Effector memory CD4-positive, alpha-beta T cell (primary cell): ENCODE measurements at places on chromosomes 1 and 21.

- DNase-seq, result no peak
Observed at GRCh38 chr1:63601061-63601460, 7.8 kb downstream of the PGM1 start.

DNA sequence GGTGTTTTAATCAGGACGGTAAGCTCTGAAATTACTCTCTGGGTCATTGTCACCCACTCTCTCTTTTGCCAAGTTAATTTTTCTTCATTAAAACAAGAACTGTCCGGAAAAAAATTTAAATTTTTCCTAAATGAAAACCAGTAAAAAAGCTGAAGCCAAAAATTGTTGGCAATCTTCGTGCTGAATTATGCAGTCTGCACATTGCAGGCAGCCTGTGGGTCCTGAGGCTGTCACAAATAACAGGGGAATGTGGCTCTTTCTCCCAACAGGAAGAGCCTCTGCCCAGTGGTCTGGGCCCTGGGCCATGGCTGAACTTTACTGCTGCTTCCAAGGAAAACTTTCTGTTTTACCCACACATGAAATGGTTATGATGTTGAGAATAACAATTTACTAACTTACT, 153.9 kb upstream of the SPAG17 start:
- no peak for DNase-seq

- no peak for DNase-seq
Observed at GRCh38 chr1:219505886-219506285, 107.0 kb downstream of the ZC3H11B start.

GRCh38 chr1:57250021-57250420, 173.8 kb downstream of the DAB1 start:
- DNase-seq, result no peak

DNA sequence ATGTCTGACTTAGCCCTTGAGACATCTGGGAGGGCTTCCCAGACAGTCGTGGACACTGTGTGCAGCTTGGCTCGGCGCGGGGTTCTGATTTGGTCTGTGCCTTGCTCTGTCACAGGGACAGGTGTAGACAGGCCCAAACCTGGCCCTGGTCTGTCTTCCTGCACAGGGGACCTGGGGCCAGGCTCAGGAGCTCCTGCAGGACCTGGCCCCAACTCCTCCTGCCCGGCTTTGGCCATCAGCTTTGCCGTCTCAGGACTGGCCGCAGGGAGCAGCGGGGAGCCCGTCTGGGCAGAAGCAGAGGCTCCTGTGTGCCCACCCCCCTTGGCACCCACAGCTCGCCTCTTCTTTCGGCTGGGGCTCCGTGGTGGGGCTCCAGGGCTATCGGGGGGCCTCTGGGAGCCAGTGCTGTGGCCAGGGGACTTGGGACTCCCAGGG, 1.7 kb downstream of the PERM1 start:
- DNase-seq, result no peak

- no peak for DNase-seq
Observed at GRCh38 chr1:231750818-231751362, 124.3 kb downstream of the DISC1 start.

DNA sequence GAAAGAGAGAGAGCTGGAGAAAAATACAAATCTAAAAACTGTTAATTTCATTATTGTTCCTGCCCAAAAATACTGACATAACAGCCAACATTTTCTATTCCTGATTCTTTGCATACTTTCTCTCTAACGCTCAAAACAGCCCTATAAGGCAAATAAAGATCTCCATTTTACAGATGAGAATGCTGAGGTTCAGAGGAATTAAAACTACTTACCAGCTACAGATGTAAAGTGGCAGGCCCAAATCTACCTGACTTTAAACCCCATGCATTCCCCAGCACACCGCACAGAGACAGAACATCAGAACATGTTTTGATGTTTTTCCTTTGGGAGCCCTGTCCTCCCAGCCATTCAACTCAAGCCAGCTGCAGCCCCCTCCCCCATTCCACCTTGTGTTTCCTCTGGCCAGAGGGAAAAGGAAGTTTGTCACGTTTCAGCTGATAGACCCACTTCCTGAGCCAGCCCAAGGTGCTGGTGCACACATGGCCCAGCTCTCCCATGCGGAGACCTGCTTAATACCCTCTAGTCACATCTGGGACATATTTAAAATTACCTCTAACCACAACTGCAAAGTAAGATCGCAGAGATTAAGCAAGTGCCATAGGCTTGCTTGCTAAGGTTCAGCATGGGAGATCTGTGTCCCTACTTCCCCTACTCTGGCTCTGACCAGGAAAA, 133.1 kb upstream of the NFIA start:
- DNase-seq, result no peak

DNA sequence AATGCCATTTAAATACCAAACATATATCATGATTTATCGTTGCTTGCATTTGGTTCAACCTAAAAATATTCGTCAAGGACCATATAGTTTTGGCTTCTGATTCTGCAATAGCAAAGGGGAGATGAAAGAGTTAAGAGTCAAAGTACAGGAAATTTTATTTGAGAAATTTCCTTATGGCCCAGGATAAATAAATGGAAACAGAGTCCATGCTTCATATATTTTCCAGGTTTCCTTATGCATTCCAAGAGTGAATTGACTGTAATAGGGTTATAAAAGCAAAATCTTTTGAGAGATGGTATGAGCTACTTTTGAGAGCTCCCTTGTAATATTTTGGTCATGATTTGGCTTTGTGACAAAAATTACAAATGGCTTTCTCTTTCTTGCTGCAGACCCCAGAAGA, 140.1 kb downstream of the HMCN1 start:
- DNase-seq, result no peak

DNA sequence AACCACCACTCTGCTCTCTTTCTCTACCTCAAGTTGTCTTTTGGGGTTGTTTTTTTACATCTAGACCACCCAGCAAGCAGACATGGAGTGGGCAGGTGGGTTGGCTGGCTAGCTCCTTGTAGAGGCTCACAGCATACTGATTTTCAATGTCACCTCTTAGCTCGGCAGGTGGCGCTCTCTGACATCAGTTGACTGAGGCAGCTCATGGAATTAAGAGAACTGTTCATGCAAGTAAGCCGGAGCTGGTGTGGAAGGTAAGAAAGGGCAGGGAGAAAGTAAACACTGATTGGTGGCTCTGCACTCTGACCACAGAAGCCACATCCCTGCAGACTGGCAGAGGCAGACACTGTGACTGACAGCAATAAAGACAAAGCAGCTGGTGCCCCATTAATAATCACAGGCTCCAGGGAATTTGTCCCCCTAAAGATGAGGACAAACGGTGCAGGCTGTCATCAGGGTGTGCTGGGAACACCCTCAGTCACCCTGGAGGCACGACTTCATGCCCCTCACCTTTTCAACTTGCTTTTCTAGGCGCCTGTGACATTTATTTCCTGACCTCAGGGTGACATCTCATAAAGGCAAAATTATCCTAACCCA, 226.8 kb downstream of the LMX1A start:
- DNase-seq, result no peak

DNA sequence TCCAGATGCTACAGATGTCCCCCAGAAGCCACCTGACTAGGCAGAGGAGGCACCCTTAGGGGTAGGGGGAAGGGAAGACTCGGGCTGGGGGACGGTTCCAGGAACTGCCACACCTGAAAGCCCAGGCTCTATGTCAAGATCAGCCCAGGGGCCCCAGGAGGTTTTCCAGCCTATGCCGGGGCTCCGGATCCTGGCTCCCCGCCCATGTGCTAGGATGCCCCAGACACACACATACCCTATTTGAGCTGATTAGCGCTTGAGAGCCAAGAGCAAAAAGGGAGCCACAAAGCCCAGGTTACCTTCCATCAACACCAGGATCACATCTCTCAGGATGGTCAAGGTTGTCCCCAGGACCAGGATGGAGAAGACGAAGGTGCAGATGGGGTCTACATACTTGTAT, 4.5 kb downstream of the SLC30A2 start:
- DNase-seq, result no peak

- no peak for DNase-seq
Observed at GRCh38 chr1:200399860-200400259, 10.0 kb downstream of the ZNF281 start.

DNA sequence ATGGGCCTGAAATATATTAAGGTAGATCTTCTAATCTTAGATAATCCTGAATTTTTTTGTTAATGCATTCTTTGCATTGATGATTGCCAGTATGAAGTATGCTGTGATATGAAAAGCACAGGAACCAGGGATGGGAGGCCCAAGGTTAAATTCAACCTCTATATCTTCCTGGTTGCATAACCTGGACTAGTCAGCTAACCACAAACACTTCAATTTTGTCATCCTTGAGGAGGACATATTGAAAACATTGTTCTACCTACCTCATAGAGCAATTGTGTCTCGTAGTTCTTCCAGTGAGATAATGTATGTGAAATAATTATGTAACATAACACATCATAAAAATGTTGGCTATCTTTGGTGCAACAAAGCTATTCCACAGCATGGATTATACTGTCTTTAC, 25.6 kb downstream of the PDC start:
- no peak for DNase-seq

DNA sequence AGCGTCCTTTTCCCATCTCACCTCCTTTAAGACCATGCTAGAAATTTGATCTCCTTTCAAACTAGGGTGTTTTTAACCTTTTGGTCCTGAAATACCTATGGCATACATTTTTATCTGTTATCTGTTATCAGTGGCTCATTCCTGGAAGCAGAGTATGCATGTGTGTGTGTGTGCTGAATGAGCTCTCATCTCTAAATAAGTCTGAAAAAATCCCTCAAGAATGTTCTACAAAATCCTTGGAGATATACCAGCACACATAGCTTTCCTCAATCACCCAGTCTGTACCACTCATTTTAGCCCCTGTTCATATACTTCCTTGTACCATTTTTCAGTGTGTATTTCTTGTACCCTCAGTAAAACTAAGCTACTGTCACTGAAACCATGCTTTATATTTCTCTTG, 6.0 kb upstream of the DARS2 start:
- no peak for DNase-seq

DNA sequence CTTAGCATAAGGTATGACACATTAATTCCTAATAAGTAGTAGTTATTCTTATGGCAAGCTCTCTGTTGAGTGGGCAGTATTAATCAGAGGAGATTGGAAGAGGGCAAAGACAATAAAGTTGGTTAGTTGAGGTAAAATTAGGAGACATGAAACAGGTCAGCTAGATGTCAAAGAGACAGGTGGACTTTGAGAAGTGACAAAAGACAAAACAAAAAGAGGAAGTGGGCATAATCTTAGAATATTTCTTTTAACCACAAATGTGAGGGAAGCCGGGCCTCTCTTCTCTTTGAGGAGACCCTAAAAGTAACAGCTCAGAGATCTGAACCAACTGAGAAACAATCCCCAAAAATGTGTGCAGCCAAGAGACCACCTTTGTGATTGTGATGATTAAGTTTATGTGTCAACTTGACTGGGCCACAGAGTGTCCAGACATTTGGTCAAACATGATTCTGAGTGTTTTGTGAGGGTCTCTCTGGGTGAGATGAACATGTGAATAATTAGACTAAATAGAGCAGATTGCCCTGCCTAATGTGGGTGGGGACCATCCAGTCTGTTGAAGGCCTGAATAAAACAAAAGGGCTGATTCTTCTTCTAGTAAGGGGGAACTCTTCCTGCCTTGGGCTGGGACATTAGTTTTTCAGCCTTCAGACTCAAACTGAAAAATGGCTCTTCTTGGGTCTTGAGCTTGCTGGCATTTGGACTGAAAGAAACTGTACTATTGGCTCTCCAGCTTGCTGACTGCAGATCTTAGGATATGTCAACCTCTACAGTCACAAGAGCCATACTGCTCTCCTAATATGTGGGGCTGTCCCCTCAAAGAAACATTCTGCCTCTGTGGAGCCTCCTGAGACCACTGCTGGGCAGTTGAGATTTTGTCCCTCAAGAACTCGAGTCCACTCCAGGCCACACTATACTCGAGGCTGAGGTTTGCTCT, 40.0 kb downstream of the FCRL5 start:
- no peak for DNase-seq

DNA sequence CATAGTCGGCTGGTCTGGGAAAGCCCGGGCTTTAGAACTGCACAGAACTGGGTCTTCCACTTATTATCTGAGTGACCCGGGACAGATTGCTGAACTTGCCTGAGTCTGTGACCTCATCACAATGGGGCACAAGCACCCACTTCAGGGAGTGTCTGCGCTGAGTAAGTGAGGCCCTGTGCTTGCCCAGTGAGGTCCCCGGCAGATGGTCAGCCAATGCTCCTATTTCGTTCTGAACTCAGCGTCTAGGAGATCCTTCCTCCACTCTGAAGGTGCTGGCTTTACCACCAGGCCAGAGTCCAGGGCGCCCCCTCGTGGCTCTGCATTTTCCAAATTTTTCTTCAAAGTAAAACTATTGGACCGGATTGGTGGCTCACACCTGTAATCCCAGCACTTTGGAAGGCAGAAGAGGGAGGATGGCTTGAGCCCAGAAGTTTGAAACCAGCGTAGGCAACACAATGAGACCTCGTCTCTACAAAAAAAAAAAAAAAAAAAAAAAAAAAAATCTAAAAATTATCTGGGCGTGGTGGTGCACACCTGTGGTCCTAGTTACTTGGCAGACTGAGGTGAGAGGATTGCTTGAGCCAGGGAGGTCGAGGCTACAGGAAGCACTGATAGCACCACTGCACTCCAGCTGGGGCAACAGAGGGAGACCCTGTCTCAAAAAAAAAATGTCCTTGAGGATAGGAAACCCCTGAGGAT, 61.7 kb downstream of the FCRL5 start:
- no peak for DNase-seq

DNA sequence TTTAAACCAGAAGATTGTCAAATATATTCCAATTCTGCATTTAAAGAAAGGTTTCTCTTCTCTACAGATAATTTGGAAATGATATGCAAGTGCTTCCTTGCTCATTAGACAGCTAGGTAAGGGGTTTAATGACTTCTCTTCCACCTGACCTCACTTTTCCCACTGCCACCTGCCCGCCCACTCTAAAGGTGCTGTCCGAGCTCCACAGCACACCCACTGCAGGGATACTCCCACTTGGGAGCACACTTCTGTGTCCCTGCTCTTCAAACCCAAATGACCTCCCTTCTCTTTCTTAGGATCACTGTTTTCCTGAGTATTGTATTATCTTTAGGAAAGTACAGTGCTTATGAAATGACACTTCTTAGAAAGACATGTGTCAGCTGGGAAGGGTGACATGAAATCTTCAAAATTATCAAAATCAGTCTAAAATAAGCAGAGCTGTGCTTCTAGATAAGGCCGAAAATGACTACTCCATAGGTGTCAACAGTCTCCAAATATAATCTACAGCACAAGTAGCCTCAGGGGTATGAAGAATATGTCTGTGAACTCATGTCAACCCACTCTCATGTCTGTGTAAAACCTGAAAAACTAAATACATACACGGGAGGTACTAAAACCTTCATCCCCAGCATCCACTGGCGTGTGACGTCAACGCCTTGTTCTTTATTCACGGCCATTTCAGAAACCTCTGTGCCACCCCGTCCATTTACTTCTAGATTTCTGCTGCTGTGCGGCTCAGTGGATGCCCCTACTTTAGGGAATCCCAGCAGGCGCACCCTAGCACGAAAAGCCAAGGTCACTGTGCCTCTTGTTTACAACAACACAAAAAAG, 71.0 kb downstream of the SLC45A1 start:
- no peak for DNase-seq

- DNase-seq, result no peak
Observed at GRCh38 chr1:51101976-51102375, at the start of gene C1orf185. Gene C1orf185, plus strand, starts transcription at chr1:51102228. Its CDS starts 6 bp downstream, at chr1:51102234.

- no peak for DNase-seq
Observed at GRCh38 chr1:230109895-230110667, 43.0 kb downstream of the GALNT2 start.

- no peak for DNase-seq
Observed at GRCh38 chr1:45442272-45442671, 48.7 kb downstream of the TESK2 start.

- DNase-seq, result no peak
Observed at GRCh38 chr1:76033800-76034475, 40.6 kb upstream of the ST6GALNAC3 start.

GRCh38 chr1:91036894-91037829, 15.3 kb upstream of the ZNF644 start:
- DNase-seq, result no peak

GRCh38 chr1:23371987-23372880, 2.6 kb upstream of the ZNF436 start:
- DNase-seq, result no peak
